ENCODE measurements at places on chromosomes 12 and 14.

DNA sequence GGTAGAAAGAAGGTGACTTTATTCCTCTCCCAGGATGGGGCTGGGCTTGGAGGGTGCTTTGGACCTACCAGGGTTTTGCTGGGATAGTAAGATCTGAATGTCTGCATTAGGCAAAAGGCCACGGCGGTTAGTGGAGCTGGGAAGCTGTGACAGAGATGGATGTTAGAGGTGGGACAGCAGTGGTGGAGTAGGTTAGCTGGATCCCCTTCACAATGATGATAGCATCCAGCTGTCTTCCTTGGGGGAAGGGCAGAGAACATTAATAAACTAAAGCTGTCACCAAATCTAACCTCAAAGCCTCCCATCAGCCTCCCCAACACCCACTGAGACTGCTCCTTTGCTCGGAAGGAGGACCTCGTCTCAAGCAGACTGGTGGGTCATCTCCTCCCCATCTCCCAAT, 104.8 kb downstream of the GPATCH2L start:
- no peak for DNase-seq

DNA sequence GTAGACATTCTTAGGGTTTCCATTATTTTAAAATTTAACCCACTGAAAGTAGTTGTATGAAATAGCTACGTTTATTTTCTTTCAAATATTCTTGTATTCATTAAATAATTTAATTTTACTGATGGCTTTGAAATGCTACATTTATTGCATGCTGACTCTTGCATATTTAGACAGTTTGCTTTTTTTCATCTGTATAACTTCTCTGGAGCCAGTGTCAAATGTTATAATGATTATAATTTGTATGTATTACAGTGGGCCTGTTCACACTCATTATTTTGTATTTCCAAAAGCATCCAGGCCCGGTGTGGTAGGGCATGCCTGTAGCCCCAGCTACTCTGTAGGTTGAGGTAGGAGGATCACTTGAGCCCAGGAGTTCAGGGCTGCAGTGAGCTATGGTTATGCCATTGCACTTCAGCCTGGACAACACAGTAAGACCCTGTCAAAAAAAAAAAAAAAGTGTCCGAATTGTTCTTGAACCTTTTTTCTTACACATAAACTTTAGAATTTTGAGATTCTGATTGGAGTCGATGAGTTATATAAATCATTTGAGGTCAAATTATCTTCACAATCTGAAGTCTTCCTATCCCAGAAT, 905 bp downstream of the ZNF84 start:
- no peak for DNase-seq

GRCh38 chr14:33452995-33453394, 497.9 kb downstream of the EGLN3 start:
- DNase-seq = peak; percentile 98

GRCh38 chr14:50045837-50046236, 70.5 kb downstream of the VCPKMT start:
- no peak for DNase-seq

- peak; percentile 10 for DNase-seq
Measured at GRCh38 chr12:27937768-27938167, 34.8 kb downstream of the PTHLH start.

- peak; percentile 28 for DNase-seq
Measured at GRCh38 chr12:113757221-113758002, 208.7 kb downstream of the RBM19 start.

- no peak for DNase-seq
Measured at GRCh38 chr14:76097547-76097946, 54.2 kb upstream of the GPATCH2L start.

GRCh38 chr12:4555804-4556203, 6.2 kb upstream of the DYRK4 start:
- DNase-seq = no peak

Data from NCI-H1417 (cell line).